ENCODE measurements at places on chromosomes 2 and 18.
A peak's percentile ranks its signal among the peaks of the same experiment; 100 is the strongest.

DNA sequence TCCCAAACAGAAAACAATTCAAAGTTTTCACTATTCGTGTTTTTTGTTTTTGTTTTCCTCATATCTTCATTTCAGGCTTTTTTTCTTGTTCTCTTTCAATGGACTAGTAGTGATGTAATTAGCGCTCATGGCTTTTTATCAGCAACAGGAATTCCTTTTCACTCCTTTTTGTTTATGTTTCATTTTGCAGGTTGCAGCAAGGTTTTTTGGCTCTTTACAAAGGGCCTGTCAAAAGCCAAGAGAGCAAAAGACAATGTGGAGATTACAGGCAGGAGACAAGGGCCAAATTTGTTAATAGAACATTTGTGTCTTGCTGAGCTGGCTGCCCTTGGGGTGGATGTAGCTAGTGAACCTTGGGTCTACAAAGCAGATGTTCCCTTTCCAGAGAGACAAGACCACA is 467.4 kb upstream of the CDH20 start:
- DNase-seq: no peak

- DNase-seq: no peak
These were observed 177.3 kb upstream of the ST6GAL2 start for GRCh38 chr2:107063228-107063627.

- no peak for DNase-seq
These were observed 68.2 kb downstream of the ZNF516 start for GRCh38 chr18:76426737-76427305.

DNA sequence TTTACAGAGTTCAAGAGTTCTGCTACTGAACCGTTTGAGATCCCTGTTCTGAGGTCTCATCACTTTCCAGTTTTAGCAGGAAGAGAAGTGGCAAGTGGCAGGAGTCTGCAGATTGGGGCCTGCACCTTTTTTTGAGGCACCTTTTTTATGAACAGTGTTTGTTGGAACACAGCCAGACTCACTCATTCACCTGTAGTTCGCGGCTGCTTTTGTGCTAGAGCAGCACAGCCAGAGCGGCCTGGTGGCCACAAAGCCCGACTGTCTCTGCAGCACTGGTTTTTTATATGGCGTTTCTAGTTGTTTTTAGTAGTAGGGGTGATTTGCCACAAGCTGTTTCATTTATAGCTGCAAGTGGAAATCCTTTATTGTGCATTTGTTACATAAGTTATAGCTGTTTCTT is 8.6 kb downstream of the ACP1 start:
- DNase-seq: no peak

- no peak for DNase-seq
These were observed 319.4 kb upstream of the SLC39A10 start for GRCh38 chr2:195337597-195337996.

DNA sequence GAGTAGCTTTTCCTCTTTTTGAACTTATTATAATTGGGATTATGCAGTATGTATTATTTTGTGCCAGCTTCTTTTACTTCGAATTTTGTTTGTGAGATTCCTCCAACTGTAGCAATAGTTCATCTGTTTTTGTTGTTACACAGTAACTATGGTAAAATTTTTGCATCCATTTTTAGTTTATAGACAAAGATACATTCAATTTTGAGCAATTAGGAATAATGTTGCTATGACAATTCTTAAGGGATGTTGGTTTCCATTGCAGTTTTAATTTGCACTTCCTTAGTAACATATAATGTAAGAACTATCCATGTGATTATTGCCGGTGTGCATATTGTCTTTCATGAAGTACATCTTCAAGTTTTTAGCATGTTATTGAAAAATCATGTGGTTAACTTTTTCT is 20.7 kb downstream of the CCDC102B start:
- no peak for DNase-seq

DNA sequence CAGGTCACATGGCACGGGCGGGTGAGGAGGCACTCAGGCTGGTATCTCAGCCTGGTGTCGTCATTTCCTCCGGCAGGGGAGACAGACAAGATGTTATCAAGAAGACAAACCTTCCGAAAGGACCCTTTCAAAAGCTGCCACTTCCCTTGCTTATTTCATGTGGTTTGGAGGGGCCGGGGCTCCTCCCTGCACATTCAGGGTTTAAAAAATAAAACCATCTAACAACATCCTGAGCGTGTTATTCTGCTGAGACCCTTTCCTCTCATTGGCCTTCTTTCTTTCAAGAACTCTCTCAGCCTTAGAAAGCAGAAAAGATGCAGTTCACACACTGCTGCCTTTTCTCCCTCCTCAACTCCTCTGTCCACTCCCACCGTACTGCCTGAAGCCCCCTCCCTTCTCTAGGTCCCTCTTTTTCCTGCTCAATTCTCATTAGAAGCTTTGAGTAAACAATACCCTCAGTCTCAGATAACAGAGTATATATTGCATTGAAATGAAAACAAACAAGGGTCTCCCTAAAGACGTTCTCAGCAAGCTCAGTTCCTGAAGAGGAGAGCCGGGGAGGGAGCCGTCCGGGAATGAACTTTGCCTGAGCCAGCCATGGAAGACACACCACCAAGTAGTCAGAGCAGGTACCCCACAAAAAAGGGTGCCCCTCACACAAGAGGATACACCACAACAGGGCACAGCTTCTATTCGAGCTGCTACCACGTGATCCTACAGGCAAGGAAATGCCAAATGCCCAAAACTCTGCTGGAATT is 9.7 kb downstream of the SMAD7 start:
- DNase-seq: peak; percentile 78

- no peak for DNase-seq
These were observed 25.0 kb upstream of the PHLPP1 start for GRCh38 chr18:62690236-62690815.

DNA sequence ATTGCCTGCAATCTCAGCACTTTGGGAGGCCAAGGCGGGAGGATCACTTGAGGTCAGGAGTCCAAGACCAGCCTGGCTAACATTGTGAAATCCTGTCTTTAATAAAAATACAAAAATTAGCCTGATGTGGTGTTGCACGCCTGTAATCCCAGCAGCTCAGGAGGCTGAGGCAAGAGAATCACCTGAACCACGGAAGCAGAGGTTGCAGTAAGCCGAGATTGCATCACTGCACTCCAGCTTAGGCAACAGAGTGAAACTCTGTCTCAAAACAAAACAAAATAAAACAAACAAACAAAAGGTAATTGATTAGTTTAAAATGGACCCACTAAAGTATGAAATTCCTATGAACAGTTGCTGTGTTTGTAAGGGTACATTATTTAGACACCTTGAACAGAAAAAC is 39.8 kb downstream of the CDH7 start:
- no peak for DNase-seq

- no peak for DNase-seq
These were observed 237.6 kb upstream of the UBE2E3 start for GRCh38 chr2:180742801-180743200.

DNA sequence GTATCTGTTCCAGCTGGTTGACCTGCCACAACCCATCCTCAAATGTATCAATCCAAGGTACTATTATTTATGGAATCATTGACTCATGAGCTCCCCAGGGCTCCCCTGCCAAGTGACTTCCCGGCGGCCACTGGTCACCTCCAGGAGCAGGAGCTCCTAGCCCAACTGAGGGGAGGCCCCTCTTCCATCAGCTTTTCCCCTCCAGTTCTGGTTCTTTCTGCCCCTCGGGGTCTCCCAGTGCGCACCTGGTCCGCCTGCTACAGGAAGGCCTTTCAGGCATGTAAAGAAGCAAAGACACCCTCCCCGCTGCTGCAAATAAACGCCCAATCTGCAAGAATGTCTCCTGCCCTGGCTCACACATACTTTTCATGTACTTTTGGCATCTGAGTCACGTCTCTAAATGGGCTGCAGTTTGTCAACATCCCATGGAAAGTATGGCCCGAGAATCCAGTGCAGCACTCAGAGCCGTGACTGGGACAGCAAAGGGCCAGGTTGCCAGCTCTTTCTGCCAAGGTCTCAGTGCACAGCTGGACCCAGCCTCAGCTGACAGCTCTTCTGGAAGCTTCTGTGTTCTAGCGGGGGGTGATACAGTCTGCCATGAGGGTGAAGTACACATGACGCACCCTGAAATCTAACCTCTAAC is 41.4 kb downstream of the KLHL29 start:
- DNase-seq: no peak

- no peak for DNase-seq
These were observed 137.7 kb upstream of the PKDCC start for GRCh38 chr2:41910126-41910525.

DNA sequence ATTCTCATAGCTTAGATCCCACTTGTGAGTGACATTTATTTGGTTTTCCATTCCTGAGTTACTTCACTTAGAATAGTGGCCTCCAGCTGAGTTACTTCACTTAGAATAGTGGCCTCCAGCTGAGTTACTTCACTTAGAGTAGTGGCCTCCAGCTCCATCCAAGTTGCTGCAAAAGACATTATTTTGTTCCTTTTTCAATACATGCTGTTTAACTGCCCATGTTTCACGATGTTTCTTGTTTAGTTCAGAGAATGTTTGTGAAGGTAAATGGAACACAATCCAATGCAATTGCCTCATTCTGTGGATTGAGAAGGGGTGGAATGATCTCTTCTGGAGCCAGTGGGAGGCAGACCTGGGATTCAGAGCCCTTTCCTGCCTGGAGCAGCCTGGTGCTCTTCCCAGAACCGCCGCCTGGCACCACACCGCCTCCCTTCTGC is 273.5 kb upstream of the ATP5MC3 start:
- no peak for DNase-seq

- no peak for DNase-seq
These were observed 685.2 kb downstream of the DCC start for GRCh38 chr18:53025247-53025646.

- no peak for DNase-seq
These were observed 134.0 kb upstream of the CCDC68 start for GRCh38 chr18:55093295-55093694.

DNA sequence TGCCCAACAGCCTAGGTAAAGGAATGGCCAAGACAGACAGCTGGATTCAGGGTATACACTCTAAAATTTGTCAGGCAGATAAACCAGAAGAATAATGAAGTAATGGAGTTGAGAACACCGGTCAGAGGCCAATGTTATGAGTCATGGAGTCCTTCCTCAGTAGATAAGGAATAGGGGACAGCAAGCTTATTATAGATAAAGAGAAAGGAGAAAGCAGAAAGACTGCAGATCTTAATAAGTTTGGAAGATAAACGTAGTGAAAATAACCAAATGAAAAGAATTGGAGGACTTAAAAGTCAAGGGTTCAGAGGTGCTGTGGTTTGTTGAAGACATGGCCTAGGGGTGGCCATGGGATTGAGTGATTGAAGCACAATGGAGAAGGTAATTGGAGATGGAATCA is 63.5 kb upstream of the NFE2L2 start:
- DNase-seq: no peak

DNA sequence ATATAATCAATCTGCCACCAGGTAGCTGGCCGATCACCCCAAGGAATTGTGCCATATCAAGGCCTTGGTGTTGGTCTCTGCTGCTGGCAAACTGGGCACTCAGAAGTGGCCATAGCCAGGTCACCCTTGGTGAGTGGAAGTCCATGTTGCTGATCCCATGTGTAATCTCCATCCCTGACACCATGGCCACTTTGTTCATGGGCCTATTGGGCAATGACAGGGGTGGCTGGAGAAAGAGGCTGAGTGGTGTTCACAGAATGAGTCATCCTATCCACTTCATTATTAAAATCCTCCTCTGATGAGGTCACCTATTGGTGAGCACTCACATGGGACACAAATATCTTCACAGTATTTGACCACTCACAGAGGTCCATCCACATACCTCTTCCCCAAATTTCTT is 26.7 kb upstream of the CD226 start:
- no peak for DNase-seq

- no peak for DNase-seq
These were observed 73.0 kb downstream of the NCAPH start for GRCh38 chr2:96408616-96409015.

DNA sequence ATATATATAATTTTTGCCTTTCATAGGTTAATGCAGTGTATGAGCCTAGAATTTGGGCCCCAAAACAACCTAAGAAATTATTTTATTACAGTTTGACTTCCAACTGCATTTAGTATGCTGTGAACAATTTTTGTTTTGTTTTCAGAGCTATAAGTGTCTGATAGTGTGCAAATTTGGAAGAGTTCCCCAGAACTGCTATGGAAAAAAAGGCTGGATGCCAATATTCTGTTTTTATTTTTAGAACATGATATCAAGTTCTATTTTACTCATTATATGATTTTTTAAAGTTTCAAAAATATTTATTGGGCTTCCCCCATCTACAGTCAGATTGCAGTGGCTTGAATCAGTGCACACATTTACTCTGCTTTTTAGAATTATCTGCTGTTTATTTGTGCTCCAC is 42.6 kb downstream of the MRPS9 start:
- no peak for DNase-seq

- DNase-seq: peak; percentile 28
These were observed 65.1 kb upstream of the CTLA4 start for GRCh38 chr2:203802342-203803052.

DNA sequence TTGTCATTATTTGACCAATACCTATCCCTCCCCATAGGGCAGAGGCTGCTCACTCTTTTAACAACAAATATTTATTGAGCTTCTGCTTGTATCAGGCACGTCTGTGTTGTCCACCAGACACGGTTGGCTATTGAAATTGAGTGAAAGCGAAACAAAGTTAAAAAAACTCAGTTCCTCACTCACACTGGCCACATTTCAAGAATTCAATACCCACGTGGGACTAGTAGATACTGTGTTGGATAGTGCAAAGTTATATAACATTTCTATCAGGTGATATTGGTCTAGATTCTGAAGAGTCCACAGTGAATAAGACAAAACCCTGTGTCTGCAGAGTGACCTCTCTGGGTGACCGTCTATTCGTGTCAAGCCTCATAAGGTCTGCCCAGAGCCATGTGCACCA is 43.9 kb upstream of the GALR1 start:
- no peak for DNase-seq

DNA sequence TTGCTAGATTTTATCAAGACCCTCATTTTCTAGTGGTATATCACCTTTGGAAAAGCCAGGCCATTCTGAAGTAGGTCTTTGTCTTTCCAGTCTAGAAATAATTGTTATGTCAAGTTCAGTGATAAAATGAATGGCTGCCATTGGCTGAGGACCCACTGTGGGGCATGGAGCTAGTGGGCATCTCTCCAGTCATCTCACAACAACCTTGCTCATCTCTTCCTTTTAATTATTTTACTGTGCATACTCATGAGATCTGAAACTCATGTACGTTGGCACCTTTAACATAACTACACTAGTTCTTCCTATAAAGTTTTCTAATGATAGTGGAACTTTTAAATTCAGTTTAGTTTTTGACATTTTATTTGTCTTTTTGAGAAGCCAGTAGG is 240.9 kb downstream of the SLC8A1 start:
- no peak for DNase-seq

Data from activated T-helper 2 cell treated with anti-CD3 and anti-CD28 coated beads, Interferon-gamma antibody, Interleukin-2, Interleukin-4, amounts not matched to agents 10 μg/mL and 5 μg/mL and 100 μg/mL, durations not matched to agents 14 hours and 24 hours and 36 hours (primary cell).